Right ventricle myocardium superior (tissue), 1 donor: ENCODE measurements at places on chromosomes 11 and 22. TPM values are rescaled to one million over a fixed set of nuclear protein-coding genes. Genes with fewer than 3 reads are reported as not detected.

DNA sequence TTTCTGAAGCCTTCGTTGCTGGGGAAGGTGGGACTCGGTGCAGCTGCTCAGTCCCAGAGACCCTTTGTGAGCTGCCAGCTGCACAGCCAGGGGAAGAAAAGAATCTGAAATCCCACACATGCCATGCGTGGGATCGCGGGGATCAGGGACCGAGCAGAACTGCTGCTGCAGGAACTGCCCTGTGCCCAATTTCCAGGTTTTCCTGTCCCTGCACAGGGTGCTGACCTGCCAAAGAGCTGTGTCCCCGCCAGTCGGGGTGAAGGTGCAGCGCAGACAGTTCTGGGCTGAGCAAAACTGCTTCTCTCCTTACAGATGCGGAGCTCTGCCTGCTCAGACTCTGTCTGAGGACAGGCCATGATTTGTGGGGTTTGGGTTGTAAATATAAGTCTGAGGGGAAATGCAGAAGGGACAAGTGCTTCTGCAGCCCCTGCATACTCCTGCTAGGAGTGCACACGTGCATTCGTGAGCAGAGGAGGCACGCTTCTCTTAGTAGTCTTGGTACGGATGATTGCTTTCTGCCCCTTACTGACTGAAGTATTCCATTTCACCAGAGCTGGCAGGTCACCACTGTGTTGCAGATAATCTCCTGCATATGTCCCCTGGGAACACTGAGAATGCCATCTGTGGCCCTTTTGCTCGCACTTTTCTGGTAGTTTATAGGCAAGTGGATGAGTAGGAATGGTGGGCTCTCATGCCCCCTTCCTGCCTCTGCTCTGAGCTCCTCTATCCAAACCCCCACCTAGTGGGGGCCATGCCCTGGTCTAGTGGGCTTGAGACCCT lies 141.4 kb downstream of the PARVA start:
- no peak for DNase-seq

GRCh38 chr11:101444851-101445250 lies 139.0 kb downstream of the TRPC6 start:
- no peak for DNase-seq

GRCh38 chr22:43346521-43346929 lies 3.4 kb upstream of the SCUBE1 start:
- peak; percentile 81 for DNase-seq

DNA sequence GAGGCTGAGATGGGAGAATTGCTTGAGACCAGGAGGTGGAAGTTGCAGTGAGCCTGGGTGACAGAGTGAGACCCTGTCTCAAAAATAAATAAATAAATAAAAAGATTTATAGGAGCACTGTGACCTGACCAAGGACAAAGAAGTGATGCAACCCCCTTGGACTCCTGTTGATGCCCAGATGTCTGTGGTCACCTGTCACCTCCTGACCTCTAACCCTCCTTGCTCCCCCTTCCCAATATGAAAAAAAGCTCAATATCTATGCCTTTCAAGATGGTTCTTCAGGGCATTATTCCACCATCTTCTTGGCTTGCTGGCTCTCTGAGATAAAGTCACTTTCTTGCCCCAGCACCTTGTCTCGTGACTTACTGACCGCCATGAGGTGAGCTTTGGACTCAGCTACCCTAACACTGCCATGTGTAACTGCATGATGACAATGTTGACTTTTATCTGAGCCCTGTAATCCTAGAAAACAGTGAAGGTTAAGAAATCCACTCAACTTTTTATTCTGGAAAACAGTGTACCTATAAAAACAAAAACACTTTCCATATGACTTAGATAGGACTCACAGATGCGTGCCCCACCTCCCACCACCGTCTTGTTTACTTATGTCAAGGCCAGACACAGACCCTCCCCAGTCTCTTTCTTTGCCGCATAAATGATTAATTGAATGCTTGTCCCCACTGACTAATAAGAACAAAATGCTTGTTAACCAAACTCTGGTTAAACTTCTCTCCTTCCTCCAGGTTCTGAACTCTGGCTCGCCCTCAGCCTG lies 360.5 kb downstream of the BUD13 start:
- DNase-seq = no peak

DNA sequence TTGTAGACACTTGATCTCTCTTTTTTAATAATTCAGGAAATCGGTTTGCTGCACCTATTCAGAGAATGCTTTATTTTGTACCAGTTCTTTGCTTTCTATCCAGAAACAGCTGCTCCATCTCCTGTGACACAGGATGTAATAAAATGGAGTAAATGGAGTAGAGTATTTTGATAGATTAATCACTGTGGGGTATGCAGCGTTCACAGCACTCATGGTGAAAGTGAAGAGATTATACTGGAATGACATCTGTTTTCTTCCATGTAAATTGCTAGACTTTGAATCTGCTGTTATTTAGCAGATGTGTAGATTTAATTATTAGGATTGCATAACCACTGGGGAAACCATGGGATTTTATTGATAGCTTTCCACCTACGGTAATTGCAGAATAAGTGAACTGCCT lies 227.3 kb upstream of the ARHGAP42 start:
- no peak for DNase-seq

GRCh38 chr11:72254299-72254993 lies 10.5 kb upstream of the PHOX2A start:
- no peak for DNase-seq

The ABCG4 gene
- 1.5 TPM for total RNA-seq

- DNase-seq = no peak
These were observed 16.3 kb downstream of the FAT3 start for GRCh38 chr11:92240916-92241315.

The FOXRED1 gene
- total RNA-seq = 30.3 TPM

DNA sequence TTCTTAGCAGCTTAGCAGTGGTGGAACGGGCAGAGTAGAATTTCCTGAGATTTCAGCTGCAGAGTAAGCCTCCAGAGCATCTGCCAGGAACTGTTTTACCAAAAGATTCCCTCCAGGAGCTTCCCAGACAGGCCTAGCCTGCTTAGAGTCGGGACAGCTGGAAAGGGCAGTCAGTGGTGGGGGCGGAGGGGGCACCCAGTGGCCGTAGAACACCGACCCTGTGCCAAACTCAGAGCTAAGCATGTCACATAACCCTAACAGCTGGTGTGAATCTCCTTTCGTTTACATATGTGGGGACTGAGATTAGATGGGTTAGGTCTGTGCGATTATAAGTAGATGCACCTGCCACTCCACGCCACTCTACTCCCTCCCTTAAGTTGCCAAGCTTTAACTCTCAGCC lies 80.0 kb upstream of the CRTAM start:
- no peak for DNase-seq

DNA sequence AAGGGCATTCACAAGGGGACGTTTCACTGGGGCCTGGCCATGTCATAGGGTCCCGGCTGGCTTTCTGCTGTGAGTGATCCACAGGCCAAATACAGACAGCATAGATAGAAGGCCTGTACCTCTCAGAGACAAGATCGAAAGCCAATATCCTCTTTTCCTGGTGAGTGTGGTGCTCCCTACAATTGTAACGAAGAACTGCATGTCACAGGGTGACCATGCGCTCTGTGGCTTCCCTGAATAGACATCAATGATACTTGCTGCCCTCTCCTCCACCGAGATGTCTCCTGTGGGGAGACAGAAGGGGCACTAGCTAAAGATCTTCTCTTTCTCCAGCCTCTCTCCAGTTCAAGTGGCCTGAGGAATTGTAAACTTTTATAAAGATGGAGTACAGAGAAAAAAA lies 226.1 kb upstream of the POU2AF2 start:
- DNase-seq = no peak

GRCh38 chr11:27658535-27659236 lies 41.6 kb downstream of the BDNF start:
- no peak for DNase-seq

- no peak for DNase-seq
These were observed 16.2 kb downstream of the PHLDA2 start for GRCh38 chr11:2913019-2913431.

- DNase-seq = no peak
These were observed 26.0 kb upstream of the API5 start for GRCh38 chr11:43285826-43286225.

- no peak for DNase-seq
These were observed 7.0 kb downstream of the RPS3 start for GRCh38 chr11:75406338-75406777.

- DNase-seq = no peak
These were observed 1.2 kb downstream of the C2CD2L start for GRCh38 chr11:119108146-119108856.

The P2RY6 gene
- total RNA-seq = 2.1 TPM

The RFPL2 gene
- total RNA-seq = not detected

The CNIH2 gene
- total RNA-seq = not detected

- DNase-seq = no peak
These were observed 1.2 kb upstream of the CCDC117 start for GRCh38 chr22:28771195-28771791.

The CD248 gene
- 15.7 TPM for total RNA-seq

- DNase-seq = no peak
These were observed 375.6 kb upstream of the CCDC90B start for GRCh38 chr11:83661491-83662350.

The CLDN5 gene
- total RNA-seq = 23.9 TPM

DNA sequence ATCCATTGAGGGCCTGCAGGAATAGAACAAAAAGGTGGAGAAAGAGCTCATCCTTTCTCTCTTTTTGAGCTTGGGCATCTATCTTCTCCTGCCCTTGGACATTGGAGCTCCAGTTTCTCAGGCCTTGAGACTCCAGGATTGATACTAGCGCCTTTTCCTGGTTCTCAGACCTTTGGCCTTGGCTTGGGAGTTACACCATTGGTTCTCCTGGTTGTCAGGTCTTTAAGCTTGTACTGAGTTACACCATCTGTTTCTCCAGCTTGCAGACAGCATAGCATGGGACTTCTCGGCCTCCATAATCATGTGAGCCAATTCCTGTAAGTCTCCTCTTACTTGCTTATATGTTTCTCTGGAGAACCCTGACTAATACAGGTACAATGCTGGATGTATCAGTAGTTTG lies 72.6 kb downstream of the GRK3 start:
- no peak for DNase-seq

- DNase-seq = no peak
These were observed 117.5 kb downstream of the TRPC6 start for GRCh38 chr11:101466352-101466751.

GRCh38 chr11:65599216-65599954 lies 3.8 kb upstream of the KCNK7 start:
- no peak for DNase-seq

DNA sequence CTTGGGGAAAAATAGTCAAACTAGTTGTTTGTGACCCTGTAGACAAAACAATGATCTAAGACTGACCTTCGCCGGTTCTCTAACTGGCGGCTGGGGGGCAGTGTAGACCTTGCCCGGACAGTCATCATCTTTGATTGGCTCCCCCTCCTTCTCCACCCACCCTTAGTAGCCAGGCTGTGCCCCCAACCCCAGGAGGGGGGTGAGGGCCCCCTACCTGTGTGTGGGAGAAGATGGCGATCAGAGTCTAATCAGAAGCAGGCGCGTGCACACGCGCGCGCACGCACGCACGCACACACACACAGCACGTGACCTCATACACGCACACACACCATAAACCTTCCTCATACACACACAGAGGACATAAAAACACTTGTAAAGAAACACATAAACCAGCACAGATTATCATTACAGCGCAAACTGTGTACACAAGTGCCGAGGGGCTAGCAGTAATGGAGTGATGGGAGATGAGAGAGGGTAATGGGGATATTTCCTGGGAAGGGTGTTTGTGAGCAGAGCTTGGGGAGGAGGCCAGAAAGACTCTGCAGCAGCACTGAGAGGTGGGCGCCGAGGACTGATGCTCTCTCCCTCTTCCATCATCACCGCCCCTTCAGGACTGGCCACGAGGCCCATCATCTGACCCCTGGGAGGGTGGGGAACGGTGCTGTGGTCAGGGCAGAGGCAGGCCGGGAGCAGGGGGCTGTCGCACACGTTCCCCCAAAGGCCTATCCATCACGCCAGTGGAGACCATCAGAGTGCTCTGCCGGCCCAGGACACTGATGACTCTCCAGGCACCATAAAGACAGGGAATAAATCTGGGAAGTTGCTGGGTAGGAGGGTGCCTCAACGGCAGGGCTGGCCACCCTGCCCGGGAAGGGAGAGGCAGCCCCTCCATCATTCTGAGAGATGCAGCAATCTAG lies 12.2 kb downstream of the NECTIN1 start:
- no peak for DNase-seq

The FAM180B gene
- total RNA-seq = not detected
